ENCODE measurements at places on chromosomes 4 and X.

DNA sequence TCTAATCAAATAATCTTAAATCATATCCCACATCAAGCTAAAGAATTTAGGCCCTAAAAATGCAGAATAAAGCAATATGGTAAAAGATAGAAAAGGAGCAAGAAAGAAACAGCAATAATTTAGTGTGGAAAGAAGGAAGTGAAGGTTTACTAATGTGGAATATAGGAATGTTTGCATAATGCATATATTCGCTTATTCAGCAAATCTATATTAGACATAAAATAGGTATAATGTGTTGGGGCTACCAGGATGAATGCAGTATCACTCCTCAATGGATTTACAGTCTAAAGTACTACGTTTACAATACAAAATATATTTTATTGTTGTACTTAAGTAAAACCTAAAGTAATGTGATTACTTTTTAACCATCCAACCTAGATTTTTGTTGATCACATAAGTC, 4.7 kb downstream of the CENPE start:
- no peak for DNase-seq

DNA sequence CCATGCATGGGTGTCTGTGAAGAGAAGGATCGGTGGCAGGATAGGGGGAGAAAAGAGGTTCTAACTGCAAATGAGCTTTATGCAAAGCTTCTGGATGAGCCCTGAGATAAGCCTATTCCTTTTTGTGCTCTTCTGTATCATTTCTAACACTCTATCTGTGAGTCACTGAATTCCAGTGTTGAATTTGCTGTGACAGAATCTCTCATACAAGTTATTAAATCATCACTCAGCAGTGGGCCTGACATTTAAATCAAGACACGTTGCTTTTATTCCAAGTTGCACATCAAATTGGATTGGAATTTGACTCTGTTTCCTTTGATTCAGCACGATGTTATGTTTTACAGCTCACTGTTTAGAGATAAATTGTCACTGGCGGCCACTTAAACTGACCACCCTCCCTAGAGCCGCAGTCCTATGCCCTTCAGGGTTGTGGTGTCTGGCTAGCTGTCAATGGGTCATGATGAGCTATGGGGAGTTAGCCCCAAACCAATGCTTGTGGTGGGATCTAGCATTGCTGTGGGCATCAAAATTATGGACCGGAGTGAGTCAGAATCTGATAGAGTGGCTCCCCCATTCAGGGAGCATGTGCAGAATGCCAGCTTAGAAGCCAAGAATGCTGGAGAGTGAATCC, 42.7 kb downstream of the LHFPL1 start:
- no peak for DNase-seq

- DNase-seq, result no peak
Observed at GRCh38 chr4:8331575-8331955, 62.0 kb downstream of the HTRA3 start.

- no peak for DNase-seq
Observed at GRCh38 chr4:87531621-87532020, 2.4 kb upstream of the SPARCL1 start.

- DNase-seq, result no peak
Observed at GRCh38 chr4:32562010-32562409, 1841.8 kb downstream of the PCDH7 start.

DNA sequence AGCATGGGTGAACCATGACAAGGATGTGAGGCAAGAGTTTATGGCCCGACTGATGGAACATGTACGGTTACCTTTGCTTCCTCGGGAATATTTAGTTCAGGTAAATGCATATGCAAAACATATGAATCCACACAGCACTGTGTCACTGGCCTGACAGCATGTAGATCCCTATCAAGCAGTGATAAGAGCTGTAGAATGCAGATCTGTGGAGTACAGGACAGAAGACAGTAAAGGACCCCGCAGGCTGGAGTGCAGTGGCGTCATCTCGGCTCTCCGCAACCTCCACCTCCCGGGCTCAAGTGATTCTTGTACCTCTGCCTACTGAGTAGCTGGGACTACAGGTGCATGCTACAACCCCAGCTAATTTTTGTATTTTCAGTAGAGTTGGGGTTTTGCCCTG, 29.8 kb upstream of the MSMO1 start:
- no peak for DNase-seq

GRCh38 chr4:27187786-27188185, 327.1 kb downstream of the STIM2 start:
- DNase-seq, result no peak

GRCh38 chrX:72052415-72053090, 79.2 kb downstream of the RTL5 start:
- no peak for DNase-seq

- DNase-seq, result peak; percentile 88
Observed at GRCh38 chr4:40992472-40993295, 221.7 kb downstream of the APBB2 start.

DNA sequence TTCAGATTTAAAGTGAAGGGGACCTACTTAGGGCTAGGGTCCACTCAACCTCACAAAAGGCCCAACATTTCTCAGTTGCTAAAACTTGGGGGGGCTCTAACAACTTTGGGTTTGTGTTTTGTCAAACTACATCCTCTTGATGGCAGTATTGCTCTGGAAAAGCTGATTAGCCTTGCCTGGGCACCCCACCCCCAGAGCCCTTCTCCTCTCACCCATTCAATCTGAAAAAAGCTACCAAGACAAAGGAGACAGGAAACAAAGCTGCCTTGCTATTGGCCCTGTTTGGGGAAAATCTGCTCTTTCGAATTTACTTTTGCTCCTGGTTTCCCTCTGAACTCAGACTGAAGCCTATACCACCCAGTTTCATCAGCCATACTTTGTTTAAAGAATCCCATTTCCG, 195.2 kb upstream of the STK26 start:
- DNase-seq, result peak; percentile 56

DNA sequence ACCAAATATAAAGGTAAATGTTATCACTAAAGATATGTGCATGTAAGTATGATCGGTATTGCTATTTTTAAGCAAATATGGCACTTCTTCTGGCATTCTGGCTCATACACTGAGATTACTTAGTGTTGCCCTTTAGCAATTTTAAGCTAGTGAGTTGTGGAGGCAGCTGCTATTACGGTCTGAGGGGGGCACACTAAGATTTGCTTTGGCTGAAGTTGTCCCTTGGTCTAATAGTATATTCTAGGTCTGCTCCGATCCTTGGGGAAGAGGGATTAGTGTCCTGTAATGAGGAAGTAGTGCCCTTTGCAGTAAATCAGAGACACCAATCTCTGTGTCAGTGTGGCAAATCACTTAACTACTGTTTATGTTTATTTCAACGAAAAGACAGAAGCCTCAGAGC, 196.5 kb upstream of the FTHL17 start:
- no peak for DNase-seq

- DNase-seq, result no peak
Observed at GRCh38 chrX:132470831-132471230, 18.0 kb downstream of the MBNL3 start.

- peak; percentile 26 for DNase-seq
Observed at GRCh38 chrX:54043056-54043455, 1.2 kb downstream of the PHF8 start.

DNA sequence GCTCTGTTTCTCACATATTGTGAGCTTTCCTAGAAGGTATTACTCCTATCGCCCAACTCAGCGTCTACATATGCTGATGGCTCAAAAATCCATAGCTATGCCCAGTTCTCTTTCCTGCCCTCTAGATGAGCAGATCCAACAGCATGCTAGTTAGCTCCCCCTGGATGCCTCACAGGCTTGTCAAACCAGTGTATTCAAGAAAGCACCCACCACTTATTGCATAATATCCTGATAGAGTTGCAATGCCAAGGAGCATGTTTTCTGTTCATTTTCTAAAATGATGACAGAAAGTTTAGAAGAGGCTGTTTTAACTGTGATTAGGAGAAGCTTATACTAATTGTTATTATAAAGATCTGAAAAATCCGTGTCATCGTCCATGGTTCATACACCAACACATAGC, 1.9 kb upstream of the PACRGL start:
- DNase-seq, result no peak

GRCh38 chr4:107854356-107855022, 29.8 kb downstream of the SGMS2 start:
- no peak for DNase-seq

DNA sequence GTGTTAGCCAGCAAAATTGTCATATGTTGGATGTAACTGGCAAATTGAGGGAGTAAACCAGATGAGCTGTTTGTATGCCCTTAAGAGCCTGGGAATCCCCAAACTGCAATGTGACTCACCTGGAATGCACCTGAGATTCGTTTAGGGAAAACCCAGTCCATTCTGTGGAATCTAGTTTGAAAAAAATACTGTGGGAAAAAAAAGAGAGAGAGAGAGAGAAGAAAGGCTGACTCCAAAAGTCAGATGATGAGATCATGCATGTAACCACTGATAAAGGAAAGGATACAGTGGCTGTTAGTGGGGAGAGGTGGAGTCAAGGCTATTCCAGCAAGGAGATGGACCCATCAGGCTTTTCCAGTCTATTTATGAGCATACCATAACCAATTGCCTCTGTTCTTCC, 48.5 kb downstream of the SLC9A7 start:
- no peak for DNase-seq

DNA sequence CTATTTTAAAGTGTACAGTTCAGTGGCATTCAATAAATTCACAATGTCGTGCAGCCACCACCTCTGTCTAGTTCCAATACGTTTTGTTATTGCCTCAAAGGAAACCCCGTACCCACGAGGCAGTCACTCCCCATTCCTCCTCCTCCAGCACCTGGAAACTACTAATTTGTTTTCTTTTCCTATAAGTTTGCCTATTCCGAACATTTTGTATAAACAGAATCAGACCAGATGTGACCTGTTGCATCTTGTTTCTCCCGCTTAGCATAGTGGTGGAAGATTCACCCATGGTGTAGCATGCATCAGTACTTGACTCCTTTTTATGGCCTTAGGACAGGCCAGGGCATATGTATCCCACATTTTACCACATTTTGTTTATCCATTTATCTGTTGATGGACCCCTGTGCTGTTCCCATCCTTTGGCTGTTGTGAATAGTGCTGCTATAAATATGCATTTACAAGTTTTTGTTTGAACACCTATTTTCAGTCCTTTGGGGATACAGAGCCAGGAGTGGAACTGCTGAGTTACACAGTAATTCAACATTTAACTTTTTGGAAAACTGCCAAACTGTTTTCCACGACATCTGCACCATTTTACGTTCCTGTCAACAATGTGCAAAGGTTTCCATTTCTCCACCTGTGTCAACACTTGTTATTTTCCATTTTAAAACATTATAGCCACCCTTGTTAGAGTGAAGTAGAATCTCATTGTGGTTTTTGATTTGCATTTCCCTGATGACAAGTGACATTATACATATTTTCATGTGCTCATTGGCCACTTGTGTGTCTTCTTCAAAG, 57.8 kb upstream of the STX18 start:
- peak; percentile 3 for DNase-seq

- DNase-seq, result no peak
Observed at GRCh38 chr4:63105839-63106238, 1303.4 kb downstream of the TECRL start.

DNA sequence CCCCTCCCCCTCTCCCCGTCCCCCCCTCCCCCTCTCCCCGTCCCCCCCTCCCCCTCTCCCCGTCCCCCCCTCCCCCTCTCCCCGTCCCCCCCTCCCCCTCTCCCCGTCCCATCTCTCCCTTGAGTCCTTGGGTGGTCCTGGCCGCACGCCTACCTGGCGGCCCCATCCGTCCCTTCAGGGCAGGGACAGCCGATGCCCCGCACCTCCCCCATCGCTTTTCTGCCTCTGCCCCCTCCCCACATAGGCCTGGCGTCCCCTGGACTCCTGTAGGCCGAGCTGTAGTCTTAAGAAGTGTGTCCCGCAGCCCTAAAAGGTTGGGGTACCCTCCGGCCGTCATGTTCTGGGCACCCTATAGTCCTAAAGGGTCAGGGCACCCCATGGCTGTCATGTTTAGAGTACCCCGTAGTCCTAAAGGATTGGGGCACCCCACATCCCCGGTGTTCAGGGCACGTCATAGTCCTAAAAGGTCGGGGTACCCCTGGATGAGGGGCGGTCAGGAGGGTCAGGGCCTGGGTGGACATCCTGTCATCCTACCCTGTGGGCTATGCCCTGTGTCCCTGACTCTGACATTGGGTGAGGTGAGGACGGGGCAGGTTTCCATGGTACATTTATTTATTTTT, 10.8 kb upstream of the GTPBP6 start:
- no peak for DNase-seq

DNA sequence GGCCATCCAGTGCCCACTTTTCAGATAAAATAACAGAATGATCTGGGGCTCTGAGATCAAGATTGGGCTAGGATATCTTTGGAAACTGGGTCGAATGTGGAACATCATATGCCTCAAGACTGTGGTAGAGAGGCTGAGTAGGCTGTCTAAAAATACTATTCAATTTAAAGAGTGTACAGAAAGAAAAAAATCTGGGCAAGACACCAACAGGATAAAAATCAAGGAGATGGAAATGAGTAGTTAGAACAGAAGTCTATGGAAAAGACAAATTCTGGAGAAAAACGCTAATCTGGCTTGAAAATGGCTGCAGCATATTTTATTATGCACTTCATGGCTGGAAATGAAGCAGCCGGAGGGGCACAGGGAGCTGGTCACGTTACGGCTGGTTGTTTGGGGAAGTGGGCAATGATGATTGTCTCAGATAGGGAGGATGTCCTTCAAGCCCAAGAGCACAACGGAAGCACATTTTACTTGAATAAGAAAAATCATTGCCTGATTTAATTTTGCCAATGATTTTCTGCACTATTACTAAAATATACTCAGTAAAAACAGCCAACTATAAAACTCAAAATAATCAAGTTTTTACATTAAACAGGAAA, 27.1 kb upstream of the MAPK10 start:
- no peak for DNase-seq

DNA sequence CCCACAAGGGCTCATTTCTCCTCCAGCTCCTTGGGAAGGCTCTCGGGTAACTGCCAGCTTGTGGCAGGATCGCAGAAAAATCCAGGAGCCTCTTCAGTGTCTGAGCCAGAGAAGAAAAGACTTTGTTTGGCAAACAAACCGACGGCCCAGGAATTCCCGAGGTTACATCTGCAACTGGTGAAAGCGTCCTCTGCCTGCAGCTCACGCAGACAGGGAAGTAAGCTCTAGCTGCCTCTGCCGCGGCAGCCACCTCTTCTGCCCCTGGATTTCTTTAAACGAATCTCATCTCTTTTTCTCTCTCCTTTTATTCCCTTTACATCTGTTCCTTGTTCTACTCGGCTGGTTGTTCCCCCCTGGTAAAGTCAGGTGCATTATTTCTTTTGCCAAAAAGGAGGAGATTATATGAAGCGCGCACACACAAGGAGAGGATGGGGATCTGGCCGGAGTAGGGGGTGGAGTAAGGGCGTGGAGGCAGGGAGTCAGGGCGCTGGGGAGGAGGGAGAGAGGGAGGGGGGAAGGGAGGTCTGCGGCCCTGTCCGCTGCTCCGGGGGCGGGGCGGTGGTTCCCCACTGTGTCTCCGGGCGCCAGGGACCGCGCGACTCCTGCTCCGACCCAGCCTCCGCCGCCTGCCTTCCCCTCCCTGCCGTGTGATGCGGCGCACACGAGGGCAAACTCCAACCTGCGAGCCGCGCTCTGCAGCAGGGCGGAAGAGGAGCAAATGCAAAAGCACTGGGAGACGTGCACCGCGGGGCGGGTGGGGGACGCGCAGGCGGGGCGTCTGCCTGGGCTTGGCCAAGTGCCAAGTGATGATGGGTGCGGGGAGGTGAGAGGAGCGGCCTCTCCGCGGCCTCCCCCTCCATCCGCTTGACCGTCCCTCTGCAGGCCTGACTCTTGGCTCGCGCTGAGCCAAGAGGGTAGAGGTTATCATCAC, at the start of gene DCHS2:
TSS of gene DCHS2 (minus strand) at position 459 of the 931 bp plus-strand sequence. CDS start at position 15, 444 bp downstream.
- no peak for DNase-seq
